Right ventricle myocardium inferior (tissue), 1 donor: ENCODE measurements at places on chromosomes 1 and 21.

DNA sequence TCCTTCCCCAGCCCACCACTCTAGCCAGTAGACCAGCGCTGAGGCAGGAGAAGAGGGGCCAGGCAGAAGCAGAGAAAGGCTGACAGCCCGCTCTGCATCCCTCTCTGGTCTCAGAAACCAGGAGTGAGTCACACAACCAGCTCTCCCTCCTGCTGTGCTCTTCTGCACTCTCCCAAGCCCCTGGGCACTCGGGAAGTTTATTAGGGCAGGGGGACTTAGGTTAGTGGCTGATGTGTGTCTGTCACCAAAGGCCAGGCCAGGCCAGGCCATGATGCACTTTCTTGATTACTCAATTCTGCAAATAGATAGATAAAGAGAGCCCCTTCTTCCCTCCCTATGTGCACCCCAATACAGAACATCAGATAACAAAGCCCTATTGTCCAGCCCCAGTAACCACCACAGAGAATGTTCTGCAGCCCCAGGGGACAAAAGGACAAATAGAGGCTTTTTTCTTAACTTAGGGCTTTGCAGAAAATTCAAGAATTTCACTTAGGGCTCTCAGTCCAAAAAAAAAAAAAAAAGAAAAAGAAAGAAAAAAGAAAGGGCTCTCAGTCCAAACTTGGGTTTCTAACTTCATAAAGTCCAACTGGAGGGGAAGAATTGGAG is 52.9 kb upstream of the CNTN2 start:
- no peak for DNase-seq

GRCh38 chr1:19723874-19724273 is 59.2 kb downstream of the HTR6 start:
- DNase-seq = no peak

- DNase-seq = no peak
Measured at GRCh38 chr1:31885851-31886250, 52.3 kb downstream of the PTP4A2 start.

DNA sequence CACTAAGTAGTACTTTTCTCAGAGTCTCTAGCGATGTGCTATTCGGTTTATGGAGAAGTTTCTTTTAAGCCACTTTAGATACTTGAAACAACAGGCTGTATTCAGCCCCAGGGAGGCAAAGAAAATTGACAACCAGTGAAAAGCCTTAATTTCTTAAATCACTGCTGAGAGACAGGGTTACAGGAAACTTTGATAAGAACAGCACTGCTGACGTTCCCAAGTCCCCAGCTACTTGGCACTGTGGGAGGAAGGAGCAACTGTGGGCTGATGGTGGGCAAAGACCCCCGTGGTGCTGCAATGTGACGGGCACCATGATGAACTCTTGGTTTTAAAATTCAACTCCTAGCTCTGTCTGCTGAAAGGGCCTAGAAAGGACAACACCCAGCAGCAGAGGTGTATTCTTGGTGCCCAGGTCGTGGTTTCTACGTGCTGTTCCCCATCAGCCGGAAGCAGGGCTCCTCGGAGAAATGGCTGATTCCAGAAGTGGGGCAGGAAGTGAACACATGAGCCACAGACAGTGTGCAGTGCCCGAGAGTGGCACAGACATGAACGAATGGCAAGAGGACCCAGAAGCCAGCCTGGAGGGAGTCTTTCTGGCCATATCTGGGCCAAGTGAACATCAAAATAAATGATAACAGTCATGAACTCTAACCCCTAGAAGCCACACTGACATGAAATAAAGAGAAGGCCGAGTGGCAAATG is 5.3 kb downstream of the PTTG1IP start:
- DNase-seq = no peak

DNA sequence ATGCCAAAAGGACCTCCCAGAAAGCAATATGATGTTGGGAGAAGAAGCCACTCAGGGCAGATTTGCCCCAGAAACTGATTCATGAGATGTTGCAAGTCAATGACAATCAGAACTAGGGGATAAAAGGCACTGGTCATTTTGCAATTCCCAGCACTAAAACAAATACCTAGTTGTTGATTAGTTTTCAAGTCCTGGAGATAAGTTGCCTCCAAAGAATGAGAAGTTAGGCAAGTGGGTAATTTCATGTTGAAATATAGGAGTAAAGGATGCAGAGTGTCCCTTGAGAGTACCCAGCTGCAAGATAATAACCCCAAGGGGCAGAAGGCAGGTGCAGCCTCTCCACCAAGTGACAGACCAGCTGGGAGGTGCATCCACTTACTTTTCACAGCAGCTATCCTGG is 363.6 kb downstream of the PBX1 start:
- no peak for DNase-seq
